ENCODE measurements at places on chromosomes 7 and 10.

DNA sequence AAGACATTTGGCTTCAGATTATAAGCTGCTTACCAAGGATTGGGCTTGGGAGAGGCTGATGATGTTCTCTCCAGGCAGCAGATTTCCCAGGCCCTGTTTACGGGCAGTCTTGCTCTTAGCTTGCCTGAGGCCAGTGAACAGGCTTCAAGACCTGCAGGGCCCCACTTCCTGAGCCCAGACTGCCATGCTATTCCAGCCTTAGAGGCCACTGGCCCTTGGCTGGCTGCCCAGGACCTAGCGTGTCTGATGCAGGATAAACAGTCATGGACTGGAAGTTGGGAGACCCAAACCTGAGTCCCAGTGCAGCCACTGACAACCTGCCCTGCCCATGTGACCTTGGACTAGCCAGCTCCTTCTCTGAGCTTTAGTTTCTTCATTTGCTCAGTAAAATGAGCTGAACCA is 2.9 kb downstream of the PRXL2A start:
- no peak for DNase-seq

- DNase-seq = no peak
These were observed 472 bp downstream of the SFRP4 start for GRCh38 chr7:37916017-37916672.

DNA sequence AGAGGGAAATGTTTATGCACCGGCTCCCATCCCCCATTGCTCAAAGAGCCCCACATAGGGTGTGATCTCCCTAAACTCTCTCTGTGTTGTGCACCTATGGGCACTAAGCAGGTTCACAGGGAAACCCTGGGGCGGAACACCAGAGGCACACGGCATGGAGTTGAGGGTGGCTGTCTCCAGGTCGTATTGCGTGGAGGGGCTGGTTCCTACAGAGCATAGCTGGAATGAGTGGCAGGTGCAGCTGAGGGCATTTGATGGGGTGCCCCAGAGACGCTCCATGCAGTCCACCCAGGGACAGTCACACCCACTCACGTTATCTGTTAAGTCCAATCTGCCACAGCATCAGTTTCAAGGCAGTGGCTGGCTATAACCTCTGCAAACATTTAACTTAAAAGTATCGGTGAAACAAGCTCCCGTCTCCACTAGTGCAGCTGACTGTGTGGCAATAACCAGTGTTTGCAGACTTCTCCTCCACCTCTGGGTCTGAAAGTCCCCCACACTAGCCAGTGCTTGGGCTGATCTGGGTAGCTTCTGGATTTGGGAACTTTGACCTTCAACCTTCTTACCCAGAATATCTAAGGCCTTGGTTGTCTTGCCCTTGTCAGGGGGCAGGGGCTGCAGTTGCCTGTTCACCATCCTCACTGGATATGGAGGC is 249.2 kb upstream of the ZNF32 start:
- DNase-seq = no peak

- DNase-seq = no peak
These were observed 153.6 kb downstream of the DYNC1I1 start for GRCh38 chr7:95925971-95926370.

GRCh38 chr10:27100813-27101347 is 586 bp upstream of the ANKRD26 start:
- no peak for DNase-seq

DNA sequence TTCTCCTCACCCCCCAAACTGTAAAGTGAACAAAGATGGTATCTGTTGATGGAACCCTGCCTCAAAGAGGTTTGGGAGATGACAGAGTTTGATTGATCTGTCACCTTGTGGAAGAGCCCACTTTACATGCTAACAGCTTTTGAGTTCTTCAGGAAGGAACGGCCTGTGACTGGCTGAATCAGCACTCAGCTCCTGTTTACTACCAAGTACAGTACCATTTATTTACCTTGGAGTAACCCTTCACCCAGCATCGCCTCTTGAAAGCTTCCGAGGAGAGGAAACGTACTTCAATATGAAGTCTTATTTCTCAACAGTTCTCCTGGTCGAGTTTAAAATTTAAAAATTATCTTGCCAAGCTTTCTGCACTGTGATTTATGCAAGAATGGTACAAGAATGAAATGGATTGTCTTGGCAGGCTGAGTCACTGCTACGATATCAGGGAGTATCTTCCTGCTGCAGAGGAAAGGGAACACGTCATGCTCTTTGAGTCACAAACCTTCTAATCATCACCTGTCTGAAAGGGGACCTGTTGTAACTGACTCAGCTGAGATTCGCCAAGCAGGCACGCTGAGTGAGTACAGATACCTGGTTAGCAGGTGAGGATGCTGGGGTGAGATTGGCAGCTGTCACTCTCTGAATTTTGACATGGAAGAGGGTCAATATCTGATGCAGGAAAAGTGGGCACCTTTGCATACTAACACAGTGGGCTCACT is 30.1 kb downstream of the KLF6 start:
- DNase-seq = no peak

- no peak for DNase-seq
These were observed 22.7 kb downstream of the ENTPD7 start for GRCh38 chr10:99682032-99682431.

- no peak for DNase-seq
These were observed 107.1 kb upstream of the NOBOX start for GRCh38 chr7:144510621-144511020.

- DNase-seq = no peak
These were observed 122.8 kb upstream of the PCBD1 start for GRCh38 chr10:71011141-71011540.

GRCh38 chr7:101255796-101256195 is 10.9 kb upstream of the FIS1 start:
- DNase-seq = no peak

GRCh38 chr10:6819301-6819700 is 239.2 kb upstream of the PRKCQ start:
- DNase-seq = no peak
